AML-193 (cell line): ENCODE measurements at places on chromosomes 4 and X.

DNA sequence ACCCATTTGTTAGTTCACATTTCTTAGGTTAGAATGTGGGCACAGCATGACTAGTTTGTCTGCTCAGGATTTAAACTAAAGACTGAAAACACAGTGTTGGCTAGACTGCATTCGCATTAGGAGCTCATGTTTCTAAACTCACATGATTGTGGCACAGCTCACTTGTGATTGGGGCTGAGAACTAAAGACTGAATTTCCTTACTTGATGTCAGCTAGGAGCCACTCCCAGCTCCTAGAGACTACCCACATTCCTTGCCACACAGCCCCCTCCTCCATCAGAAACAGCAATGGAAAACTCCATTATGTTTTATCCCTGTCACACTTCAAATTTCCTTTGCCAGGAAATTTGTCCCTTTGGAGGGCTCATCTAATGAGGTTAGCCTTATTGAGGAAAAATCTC is 170.2 kb upstream of the NUDT6 start:
- no peak for DNase-seq

DNA sequence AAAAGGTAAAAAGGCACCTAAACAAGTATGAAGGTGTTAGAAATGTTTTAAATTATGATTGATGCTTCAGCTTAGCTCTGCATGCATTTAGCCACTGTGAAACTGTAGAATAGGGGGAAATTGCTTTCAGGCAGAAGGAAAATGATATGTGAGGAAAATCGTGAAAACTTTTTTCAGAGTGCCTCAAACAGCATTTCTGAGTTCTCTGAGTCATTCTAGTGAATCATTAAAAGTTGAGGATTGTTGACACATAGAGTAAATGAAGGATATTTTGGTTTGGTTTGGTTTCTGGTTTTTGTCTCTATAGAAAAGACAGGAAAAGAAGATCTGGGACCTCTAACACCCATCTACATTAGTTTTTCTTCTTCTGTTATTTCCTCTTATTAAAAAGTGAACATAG is 332.5 kb upstream of the TRAM1L1 start:
- no peak for DNase-seq

DNA sequence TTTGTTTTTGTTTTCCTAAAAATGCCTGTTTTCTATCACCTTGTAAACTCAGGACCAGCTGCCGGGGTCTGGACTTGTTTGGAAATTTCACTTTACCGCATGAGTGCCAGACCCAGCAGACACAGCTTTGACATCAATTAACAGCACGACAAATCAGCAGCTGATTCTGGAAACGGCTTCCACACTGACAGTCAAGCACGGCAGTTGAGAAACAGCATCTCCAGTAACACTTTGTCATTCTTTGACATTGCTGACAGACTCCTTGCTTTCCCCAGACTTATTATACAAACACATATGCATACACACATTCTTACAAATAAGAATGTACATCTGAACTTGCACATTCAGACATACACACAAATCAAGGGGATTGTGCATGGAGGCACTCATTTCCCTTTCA is 1017.6 kb upstream of the HS3ST1 start:
- DNase-seq: no peak

- DNase-seq: no peak
Observed at GRCh38 chr4:141195095-141195707, 25.5 kb upstream of the ZNF330 start.

GRCh38 chrX:119643696-119644095 is 37.5 kb upstream of the NKRF start:
- DNase-seq: no peak

- DNase-seq: no peak
Observed at GRCh38 chr4:95500361-95500760, 48.4 kb downstream of the UNC5C start.

GRCh38 chrX:114581528-114582263 is 2.2 kb upstream of the HTR2C start:
- no peak for DNase-seq
